Stimulated activated CD8-positive, alpha-beta memory T cell treated with anti-CD3 and anti-CD28 coated beads, Interleukin-2, amount 100 ng/mL, for 48 hours (primary cell): ENCODE measurements at places on chromosomes 11 and 22.

GRCh38 chr22:40597526-40598430 lies 38.7 kb downstream of the MRTFA start:
- DNase-seq: no peak

- no peak for DNase-seq
Observed at GRCh38 chr22:47587861-47588577, 825.6 kb downstream of the TBC1D22A start.

DNA sequence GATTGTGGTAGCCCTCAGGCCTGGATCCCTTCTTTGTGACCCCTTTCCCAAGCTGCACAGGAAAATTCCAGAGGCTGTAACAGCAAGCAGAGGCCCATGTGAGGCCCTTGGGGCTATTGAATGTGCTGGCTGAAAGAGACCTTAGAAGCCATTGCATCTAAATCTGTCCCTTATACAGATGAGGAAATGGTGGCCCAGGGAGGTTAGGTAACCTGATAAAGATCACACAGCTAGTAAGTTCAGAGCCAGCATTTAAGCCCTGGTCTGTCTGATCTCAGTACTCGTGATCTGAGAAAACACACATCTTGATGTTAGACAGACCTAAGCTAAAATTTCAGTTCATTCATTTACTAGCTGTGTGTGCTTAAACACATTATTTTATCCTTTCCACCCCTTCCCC lies 115.9 kb upstream of the TBCEL start:
- DNase-seq: no peak

DNA sequence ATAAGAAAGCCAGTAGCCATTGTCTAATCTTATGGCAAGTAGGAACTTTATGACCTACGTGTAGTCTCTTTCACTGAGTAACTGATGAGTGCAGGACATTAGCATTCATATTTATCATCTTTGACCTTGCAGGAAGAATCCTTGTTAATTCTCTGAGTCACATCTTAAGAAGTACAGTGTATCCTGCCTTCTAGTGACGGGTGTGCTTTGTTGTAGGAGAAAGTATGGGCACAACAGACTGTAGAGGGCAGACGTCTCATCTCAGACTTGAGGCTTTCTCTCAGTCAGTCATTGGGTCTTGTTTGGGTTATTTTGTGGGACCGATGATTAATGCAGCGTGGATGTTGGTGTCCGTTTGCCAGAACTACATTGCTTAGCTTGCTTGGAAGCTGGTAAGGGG lies 6.8 kb downstream of the RNF214 start:
- no peak for DNase-seq

DNA sequence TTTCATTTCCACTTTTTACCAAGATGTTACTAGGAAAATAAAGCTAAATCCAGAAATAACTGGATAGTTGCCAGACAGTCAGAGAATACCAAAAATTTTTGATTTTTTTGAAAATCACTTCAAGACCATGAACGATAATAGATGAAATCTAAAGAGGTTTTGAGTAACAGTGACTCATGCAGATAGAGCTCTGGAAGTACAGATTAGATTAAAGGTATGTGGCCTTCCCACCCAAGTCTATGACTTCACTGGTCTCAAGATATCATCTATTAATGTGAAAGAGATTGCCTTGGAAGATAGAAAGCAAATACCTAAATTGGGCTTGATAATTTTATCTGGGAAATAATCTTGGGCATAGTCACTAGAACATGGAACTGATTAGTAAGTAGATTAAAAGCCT lies 415.9 kb downstream of the METTL15 start:
- DNase-seq: no peak

DNA sequence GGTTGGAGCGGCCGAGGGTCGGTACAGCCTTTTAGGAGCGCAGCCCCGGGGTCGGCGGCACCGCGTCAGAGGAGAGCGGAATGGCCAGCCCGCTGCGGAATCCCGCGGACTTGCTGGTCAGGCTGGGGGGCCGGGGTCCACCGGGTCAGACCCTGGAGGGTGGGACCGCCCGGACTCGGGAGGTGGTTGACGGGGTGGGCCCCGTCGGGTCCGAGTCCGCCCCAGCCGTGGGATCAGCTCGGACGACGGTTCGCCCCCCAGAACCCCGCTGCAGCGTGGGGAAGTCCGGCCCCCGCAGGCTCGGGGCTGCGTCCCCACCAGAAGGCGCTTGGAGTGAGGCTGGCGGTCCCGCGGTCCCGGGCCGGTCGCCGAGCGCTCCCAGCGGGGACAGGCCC lies 301 bp upstream of the ADM2 start:
- DNase-seq: no peak

- no peak for DNase-seq
Observed at GRCh38 chr11:494761-495536, 12.1 kb downstream of the RNH1 start.

DNA sequence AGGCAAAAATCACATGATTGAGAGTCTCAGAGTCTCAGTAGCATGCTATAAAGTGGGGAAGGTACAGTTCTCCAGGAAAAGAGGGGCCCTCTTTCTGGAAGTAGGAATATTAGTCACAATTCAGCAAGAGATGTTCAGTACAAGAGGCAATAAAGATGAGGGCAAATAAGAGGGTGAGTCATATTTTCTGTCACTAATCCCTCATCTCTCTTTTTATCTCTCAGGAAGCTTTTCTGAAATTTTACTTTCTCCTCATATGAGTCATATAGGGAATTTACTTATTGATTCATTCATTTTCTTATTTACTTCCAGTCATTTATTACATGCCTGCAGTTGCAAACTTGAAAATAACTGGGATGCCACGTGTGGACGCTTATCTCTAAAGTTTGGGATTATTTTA lies 3.4 kb upstream of the NXPE1 start:
- DNase-seq: no peak

- DNase-seq: no peak
Observed at GRCh38 chr11:73705053-73705452, 55.8 kb downstream of the RAB6A start.

- DNase-seq: no peak
Observed at GRCh38 chr22:42611051-42611450, 3.6 kb downstream of the POLDIP3 start.

DNA sequence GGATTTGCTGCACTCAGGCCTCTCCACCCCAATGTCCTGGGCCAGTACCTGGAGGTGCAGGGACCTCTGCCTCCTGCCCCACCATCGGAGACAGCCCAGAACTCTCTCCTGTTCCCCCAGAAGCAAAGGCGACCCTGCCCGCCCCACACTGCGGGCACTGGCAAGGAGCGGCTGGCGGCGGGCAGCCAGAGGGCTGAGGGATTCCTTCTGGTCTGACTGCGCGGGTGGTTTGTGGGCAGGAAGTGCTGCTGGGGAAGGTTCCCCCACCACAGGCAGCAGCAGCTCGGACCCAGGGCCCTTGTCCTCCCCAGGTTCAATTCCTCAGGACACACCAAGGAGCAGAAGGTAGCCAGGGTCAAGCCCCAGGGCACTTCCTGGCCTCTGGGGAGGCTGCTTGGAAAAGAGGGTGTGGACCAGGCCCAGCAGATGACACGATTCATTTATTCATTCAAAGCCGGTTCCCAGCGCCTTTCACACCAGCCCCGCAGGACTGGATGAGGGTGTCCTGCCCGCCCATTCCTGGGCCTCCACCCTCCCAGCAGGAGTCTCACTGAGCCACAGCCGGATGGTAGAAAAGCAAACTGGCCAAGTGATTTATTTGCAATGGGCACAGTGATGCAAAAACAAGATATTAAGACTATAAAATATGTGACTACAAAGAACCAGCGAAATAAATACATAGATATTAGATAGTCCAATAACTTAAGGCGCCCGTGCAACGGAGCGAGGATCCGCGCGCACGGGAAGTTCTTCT lies 1.2 kb downstream of the PHLDA2 start:
- no peak for DNase-seq

- no peak for DNase-seq
Observed at GRCh38 chr11:58575377-58576020, at the start of gene LPXN. Gene LPXN, minus strand, starts transcription at chr11:58575856. Its CDS starts 84 bp downstream, at chr11:58575772.

DNA sequence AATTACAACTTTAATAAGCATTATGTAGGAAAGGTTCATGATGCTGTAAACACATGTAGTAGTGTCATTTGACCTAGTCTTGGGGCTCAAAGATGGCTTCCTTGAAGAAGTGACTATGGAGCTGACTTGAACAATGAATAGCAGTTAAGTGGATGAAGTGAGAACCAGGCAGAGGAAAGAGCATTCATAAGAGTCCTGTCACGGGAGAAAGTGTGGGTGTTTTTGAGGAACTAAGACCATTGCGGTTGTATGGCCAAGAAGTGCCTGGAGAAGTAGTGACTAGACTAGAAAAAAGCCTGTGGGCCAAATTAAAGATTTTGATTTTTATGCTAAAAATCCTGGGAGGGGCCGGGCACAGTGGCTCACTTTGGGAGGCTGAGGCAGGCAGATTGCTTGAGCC lies 7.2 kb upstream of the IL18BP start:
- no peak for DNase-seq

GRCh38 chr11:123547180-123547579 lies 107.2 kb downstream of the SCN3B start:
- DNase-seq: no peak

GRCh38 chr22:49724030-49724892 lies 103.4 kb downstream of the BRD1 start:
- no peak for DNase-seq

DNA sequence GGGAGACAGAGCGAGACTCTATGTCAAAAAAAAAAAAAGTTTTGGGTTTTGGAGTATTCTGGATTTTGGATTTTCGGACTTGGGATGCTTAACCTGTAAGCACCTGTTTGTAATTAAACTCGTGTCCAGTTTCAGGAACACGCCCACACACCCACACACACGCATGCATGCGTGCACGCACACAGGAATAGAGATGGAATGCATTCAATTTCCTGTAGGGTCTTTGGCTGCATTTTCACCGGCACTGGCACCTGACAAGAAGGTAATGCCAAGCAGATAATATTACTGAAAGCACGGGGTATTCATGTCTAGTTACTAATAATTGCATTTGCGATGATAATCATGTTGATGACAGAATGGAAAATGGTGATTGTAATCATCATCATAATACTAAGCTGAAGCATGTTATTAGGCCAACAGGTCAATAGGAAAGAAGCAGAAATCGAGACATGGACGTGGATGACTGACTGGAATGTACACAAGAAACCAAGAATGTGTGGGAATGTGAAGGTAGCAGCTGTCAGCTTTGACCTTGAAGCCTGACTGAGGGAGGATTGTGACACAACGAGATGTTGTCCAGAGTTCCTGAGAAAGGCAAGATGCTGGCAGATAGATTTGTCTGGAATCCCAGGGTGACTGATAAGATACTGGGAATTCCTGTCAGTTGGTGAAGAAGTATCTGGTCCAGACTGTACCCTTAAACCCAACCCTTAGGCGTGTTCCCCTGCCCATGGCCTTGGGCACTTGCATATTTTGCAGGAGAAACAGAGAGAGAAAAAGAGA lies 108.6 kb downstream of the SYN3 start:
- DNase-seq: no peak

DNA sequence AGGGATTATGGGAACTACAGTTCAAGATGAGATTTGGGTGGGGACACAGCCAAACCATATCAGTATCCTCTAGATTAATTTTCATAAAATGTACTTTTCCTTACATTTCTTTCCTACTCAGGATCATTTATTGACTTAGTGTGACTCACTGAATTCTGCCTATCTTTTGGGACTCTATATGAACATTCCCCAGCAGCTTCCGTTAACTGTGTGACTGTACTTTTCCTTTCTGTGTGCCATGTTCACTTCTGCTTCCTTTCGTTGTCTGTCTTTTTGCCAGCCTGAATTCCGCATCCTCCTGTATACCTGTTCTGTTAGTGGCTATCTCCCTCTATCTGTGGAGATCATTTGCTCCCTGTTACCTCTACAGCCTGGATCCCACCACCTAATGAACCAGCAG lies 48.8 kb downstream of the SPECC1L start:
- DNase-seq: no peak

DNA sequence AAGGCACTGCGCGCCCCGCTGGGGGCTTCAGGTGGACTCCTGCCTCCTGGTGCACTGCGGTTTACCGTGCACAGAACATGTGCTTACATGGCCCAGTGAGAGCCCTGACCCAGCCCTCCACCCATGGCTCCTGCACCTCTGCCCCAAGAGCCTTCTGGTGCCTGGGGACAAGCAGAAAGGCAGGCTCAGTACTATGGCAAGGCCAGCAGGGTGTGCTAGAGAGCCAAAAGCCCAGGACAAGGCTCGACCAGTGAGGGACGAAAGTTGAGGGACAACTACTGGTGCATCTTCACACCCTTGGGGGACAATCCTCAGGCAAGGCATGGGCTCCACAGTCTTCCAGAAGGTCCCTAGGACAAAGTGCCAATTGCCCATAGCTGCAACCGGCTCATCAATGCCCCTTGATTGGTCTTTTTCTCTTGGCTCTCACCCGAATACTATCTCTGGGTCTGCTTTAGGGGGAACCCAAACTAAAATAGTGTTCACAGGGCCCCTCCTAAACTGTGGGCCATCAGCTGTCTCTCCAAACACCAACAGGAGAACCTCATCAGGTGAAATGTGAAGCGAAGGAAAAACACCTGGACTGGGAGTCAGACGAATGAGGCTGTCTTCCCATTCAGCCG lies 13.5 kb downstream of the PGA5 start:
- peak; percentile 54 for DNase-seq

DNA sequence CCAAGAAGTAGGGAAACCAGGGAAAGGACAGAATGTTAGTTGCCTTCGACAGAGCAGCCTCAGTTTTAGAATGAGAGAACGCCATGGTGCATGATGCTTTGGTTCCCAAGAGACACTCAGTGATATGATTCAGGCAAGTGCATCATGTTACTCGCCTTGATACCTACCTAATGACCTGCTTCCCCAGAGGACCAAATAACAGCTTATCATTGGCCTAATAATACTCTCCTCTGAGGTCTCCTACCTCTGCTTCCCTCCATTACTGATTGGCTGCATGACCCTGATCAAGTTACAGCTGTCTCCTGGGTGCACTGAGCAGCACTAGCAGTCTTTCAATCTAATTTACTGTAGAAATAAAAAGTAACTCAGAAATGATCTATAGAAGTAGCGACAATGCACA lies 979.7 kb upstream of the FAT3 start:
- DNase-seq: no peak

- no peak for DNase-seq
Observed at GRCh38 chr11:103947546-103947919, 88.9 kb upstream of the DDI1 start.
